ENCODE measurements at places on chromosomes 16 and 17.
A peak's percentile ranks its signal among the peaks of the same experiment; 100 is the strongest.

DNA sequence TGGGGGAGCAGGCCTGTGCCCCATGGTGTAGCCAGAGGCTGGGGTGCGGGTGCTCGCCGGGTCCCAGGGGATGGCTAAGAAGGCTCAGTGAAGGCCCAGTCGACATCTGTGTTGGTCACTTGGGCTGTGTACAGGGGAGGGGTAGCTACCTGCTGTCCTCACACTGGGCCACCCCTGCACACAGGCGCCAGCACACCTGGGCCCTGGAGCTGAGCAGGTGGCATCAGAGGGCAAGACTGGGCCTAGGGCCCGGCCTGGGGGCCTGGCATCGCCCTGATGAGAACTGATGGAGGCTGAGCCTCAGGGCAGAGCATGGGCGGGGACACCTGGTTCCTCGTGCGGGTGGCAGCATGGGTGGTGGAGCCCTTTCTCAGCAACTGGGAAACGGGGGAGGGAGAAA, 870 bp upstream of the CTRB2 start:
- DNase-seq = no peak

DNA sequence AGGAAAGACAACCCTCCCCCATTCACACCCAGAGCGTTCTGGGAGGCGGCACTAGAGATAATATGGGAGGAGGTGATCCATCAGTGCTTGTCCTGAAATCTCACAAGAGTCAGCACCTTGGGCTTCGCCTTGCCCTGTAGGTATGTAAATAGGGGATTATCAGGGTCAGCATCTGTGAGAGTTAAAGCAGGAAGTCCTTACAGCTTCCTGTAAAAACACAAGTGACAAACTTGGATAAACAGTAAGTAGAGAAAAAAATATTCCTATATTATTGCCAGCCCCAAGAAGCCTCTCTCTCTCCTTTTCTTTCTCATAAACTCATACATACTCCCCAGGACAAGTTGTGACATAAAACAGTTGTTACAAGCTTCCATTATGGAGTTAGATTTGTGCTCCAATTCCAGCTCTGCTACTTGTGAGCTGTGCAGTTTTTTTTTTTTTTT, 187.7 kb downstream of the MAF start:
- no peak for DNase-seq

GRCh38 chr16:75059411-75059810, 57.2 kb downstream of the LDHD start:
- no peak for DNase-seq

GRCh38 chr17:5031365-5032082, 3.7 kb downstream of the SLC52A1 start:
- DNase-seq = peak; percentile 60

- DNase-seq = no peak
Observed at GRCh38 chr17:19415806-19416775, 5.1 kb downstream of the RNF112 start.

GRCh38 chr17:32627239-32627996, 140.6 kb downstream of the CDK5R1 start:
- peak; percentile 18 for DNase-seq

DNA sequence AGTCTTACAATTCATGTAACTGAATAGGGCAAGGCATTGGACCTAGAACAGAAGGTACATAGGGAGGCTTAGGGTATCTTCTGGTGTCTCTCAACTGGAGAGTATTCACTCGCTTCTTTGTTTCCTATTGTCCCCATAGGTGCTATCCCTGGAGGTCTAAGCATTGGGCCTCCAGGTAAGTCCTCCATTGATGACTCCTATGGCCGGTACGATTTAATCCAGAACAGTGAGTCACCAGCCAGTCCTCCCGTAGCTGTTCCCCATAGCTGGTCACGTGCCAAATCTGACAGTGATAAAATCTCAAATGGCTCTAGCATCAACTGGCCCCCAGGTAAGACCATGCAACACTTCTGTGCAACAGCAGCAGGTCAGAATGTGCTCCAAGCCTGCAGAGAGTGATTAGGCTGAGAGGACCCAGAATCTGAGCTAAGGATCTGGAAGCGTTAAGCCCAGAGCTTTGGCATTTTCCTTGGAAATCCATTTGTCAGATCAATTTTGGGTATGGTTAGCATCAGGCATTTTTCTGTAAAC, 35.7 kb downstream of the TMC6 start:
- no peak for DNase-seq

DNA sequence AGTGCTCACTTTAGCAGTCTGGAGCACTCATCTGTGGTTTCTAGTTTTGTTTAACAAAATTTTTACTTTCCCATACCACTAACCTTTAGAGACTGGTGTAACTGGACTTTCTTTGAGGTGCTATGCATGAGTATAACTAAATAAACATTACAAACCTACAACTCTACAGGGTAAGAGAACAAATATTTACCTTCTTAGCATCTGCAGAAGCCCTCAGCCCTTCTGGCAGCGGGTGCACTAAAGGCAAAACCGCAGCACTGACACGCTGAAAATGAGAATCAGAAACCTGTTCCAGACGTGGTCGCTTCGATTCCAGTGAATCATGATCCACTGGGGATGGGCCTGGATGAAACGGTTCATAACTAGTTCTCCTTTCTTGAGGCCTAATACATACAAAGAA, 43.7 kb downstream of the NCOR1 start:
- no peak for DNase-seq

DNA sequence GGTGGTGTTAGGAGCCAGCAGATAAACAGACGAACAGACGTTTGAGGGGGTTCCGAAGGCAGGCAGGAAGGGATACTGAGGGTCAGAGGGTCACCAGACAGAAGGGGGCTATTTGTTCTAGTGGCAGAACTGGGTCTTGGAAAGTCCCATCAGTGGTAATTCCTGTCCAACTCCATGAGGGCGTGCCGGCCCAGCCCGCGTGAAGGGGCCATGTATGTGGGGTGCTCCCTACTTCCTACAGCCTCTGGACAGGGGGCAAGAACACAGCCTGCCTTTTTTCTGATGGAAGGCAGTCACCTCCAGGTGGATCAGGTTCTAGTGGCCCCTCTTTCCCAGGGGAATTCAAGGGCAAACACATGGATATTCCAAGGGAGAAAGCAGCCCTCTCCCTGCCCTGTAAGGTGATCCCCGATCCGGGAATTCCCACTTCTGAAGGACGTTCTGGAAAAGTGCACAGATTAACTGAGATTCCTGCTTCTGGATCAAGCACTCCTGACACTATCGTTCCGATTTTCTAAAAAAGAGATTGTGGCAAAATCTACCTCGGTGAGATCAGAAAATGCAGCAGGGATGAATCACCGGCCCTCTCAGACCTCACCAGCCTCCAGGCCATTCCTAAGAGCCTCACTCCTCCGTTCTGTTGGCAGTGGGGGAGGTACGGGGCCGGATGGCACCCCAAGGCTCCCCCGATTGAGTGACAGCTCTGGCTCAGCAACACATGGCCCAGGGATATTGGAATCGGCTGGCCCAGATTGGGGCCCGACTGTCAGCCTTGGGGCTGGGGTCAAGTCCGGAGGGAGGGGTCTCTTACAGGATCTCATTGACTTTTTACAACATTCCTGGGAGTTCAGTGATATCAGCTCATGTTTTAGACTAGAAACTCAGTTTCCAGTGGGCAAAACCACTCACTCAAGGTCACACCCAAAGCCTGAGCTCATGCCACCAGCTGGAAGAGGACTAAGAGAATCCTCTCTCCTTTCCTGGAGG, 12.4 kb downstream of the STX1B start:
- DNase-seq = peak; percentile 87

DNA sequence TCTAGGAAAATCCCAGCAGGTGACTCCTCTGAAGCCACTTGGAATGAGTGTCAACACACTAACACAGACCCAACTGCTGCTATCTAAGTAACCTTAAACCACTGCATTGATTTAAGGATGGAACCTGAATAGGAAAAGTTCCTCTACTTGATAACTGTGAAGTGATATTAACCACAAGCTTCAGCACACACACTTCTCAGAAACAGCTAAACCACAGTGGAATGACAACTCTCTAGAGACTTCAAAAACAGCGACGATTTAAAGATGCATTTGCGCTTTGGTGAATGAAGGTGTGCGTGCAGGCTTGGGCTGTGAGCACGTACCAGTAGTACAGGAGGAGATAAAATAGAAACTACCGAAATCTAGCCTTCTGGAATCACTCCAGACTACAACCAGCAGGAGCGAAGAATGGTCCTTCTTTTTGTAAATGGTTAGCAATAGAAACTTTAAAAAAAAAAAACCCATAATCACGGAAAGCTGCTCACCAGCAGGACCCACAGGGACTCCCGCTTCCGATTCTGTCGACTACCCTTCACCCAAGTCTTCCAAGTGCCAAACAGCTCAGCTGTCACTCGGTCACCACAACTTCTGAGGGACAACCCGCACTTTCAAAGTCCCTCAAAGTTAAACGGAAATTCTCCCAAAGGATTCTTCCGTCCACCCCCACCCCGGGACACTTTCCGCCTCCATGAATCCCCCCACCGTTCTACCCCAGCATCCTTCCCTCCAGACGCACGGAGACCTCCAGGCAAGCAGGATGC, 137.7 kb upstream of the CORO6 start:
- DNase-seq = peak; percentile 22

GRCh38 chr16:86653285-86654006, 75.1 kb downstream of the FOXL1 start:
- no peak for DNase-seq

All from HFFc6 (cell line).